ENCODE measurements at places on chromosomes 7 and 10.

DNA sequence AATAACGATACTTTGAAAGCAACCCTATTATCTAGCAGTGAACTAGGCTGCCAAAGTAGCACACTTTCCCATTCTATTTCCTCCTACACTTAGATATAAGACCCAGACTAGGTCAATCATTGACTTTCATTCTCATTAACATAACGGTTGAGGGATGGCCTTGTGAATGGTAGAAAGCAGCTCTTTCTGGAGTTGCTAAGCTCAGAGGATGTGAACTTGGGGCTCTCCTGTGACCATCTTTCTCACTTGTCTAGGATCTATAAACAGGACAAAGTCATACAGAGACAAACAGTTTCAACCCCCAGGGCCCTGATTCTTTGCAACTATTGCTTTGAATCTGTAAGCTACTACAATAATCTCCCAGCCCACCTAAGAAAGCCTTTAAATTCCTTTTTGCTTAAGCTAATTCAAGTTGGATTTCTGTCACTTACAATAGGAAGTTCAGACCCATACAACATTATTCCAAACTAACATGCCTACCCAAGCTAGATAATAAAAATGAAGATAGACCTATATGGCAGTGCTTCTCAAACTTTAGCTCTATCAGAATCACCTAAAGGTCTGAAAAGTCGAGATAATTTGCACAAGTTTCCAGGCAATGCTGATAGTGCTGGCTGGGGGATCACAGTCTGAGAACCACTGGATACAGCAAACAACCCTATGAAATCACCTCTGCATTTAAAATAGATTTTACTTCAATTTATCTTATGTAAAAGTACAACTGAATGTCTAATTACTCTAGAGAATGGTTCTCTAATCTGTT, 16.7 kb downstream of the P4HA1 start:
- no peak for DNase-seq

DNA sequence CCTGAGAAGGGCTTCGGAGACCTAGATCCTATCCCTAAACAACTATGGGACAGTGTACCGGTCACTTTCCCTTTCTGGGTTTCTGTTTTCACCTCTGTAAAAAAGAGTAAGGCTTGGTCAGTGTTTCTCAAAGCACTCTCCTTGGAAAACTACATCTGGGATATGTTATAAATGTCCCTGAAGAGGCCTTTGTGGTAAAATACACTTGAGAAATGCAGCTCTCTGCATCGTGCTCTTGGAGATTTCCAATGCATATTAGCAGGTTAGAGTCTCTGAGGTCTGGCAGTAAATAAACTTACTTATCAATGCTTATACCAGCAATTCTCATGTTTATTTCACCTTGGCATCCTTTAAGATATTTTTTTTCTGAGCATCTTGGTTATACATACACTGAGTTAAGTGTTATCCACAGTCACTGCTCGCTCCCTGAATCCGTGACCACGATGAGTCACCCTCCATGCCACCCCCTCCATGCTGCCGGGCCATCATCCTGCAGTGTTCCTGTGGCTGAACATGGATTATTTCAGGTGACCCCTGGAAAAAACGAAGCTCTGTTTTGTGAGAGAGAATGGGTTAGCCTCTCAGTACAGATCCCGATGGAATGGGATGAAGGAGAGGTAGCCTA, 3.3 kb upstream of the TBXAS1 start:
- DNase-seq = no peak

- DNase-seq = no peak
Observed at GRCh38 chr10:36711361-36711760, 414.0 kb upstream of the ANKRD30A start.

GRCh38 chr10:120979435-120980278, 128.5 kb downstream of the WDR11 start:
- no peak for DNase-seq

GRCh38 chr10:117667831-117668230, 125.3 kb downstream of the EMX2 start:
- no peak for DNase-seq

- no peak for DNase-seq
Observed at GRCh38 chr7:42886893-42887505, 24.9 kb downstream of the C7orf25 start.

DNA sequence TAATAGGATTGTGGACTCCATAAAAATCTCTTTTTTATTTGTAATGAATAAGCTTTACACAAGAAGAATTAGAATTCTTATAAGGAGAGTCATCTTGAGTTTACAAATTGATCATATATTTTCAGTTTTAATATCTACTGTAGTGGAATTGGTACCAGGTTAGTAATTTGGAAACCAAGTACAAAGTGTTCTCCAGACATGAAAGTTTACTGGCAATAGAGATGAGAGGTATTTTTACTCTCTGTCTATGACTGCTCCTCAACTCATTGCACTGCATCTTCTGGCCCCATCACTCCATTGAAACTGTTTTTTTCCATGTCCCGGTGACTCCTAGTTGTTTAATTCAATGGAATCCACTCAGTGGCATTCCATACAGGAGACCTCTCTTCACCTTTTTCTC, 164.5 kb upstream of the SMIM30 start:
- no peak for DNase-seq

DNA sequence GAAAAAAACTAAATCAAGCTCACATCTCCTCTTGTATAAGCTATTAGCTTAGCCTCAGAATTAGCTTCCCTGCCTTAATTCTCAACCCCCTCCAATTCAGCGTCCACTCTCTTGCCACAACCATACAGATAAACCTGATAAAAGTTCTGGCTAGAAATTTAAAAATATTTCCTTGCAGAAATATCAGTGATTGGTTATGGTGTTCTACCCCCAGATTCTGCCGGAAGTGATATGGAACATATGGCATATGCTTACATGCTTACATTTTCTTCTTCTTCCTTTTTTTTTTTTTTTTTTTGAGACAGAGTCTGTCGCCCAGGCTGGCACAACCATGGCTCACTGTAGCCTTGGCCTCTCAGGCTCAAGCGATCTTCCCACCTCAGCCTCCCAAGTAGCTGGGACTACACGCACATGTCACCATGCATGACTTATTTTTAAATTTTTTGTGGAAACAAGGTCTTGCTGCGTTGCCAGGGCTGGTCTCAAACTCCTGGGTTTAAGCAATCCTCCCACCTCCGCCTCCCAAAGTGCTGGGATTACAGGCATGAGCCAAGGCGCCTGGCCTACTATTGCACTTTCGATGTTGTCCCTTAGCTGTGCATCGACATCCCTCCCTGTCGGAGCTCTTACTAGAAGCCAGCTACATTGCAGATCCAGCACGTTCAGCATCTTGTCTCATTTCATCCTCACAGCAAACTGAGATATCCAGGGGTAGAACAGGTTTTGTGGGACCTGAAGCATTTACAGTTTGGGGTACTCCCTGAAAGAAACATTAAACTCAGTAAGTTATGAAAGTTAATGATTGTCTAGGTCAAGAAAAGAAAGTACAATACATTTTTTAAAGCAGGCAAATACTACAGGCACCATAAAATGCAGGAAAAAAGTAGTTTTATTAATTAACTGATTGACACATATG, 205.6 kb upstream of the TCF7L2 start:
- DNase-seq = no peak

GRCh38 chr10:109976681-109977080, 31.1 kb upstream of the ADD3 start:
- DNase-seq = no peak

- no peak for DNase-seq
Observed at GRCh38 chr7:43220250-43220649, 107.8 kb downstream of the HECW1 start.

GRCh38 chr7:152709287-152710152, 33.6 kb upstream of the XRCC2 start:
- no peak for DNase-seq

All from activated naive CD4-positive, alpha-beta T cell (primary cell).